Hematopoietic multipotent progenitor cell treated with erythropoietin and hydrocortisone succinate and interleukin-3 and kit ligand, for 17 days (in vitro differentiated cells): ENCODE measurements at places on chromosomes 2 and 18.

DNA sequence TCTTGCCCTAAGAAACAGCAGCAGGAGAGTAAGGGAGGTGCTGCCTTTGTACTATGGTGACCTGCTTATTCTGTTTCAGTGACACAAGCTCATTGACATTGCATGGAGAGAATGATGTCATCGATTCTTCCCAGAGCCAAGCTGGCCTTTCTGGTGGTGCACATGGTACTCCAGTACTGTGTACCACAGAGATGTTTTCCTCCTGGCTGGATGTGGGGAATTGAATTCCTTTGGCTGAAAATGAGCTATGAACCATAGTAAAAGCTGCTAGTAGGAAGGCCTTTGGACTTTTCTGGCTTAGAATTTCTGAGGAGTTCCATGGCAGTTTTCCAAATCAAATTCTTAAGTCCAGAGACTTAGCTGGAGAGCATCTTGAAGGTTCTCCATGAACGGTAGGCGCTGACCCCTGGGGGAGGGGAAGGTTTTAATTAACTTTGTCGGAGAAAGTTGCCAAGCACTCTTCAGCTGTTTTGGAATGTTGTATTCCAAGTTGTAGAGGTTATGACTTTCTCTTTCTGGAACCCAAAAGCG, 17.1 kb upstream of the B3GNT2 start:
- no peak for DNase-seq

GRCh38 chr2:177554365-177554764, 161.8 kb downstream of the AGPS start:
- peak; percentile 54 for DNase-seq

DNA sequence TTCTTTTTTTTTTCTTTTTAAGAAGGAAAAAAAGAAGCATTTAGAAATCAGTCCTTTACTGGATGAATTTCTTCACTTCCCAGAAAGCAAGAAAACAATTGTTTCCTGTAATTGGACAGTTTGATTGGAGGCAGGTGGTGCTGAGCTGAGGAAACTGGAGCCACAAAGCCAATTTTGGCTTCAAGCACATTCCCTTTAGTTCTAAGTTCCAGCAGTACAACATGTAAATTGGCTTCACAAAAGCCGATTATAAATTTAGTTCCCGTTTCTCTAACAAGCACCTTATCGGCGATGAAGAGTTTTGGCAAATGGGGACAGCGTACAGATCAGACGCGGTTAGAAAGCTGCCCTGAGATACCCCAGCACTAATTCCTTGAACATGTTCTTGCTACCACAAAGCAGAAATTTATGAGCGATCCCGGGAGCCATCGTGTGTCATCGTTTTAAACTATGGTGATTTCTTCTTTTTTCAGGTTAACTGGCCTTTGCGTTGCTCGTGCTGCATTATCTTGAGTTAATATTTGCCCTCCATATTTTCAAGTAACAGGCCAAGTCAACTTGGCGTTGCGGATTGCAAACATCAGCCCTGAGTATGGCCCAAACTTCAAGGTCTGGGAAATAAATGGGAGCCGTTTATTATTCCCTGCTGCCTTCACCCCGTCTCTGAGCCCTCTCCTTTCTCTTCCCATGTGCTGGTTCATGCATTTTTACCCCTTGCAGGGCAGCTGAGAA, 190.4 kb upstream of the ID2 start:
- DNase-seq = no peak

GRCh38 chr2:64291181-64291580, 147.0 kb upstream of the PELI1 start:
- DNase-seq = no peak

GRCh38 chr2:55949613-55950012, 26.0 kb upstream of the EFEMP1 start:
- no peak for DNase-seq

- no peak for DNase-seq
Measured at GRCh38 chr2:191515551-191515950, 162.4 kb upstream of the NABP1 start.

DNA sequence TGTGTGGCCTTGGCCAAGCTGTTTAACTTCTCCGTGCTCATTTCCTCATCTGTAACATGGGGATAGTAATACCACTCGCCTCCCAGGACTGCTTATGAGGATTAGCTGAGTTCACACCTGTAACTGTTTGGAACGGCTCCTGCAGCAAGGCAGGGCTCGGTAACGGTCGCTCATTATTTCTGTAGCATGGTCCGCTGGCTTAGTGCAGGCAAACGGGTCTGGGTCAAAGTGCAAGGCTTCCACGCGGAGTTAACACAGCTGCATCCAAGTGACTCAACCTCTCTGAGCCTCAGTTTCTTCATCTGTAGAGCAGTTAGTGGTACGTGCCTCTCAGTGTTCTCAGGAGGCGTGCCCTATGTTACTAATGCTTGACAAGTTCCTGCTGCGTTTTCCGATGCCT, 94.3 kb upstream of the YWHAQ start:
- no peak for DNase-seq

DNA sequence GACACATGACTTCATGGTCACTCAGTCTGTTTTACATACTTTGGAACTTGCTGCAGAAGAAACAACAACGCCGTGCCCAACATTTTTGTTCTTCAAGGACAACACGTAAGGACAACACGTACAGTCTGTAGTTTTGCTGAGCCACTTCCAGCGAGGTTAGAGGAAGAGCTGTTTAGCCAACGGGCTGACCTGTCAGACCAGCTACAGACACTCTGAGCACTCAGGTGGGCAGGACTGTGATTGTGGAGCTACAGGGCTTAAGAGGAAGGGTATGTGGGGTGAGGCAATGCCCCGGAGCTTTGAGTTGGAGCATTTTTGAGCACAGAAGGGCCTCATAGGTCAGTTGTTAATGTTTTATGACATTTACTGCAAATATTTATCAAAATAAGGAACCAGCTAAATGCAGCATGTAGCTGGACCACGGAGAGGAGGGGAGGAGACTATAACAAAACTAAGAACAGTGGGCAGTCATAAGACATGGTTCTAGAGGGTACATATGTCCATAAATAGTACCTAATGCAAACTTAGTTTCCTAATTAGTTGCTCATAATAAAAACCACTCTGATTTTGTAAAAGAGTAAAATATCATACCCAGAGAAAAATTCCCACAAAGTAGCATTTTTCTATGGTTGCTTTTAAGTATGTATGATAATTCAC, 26.3 kb upstream of the NPC1 start:
- DNase-seq = no peak

DNA sequence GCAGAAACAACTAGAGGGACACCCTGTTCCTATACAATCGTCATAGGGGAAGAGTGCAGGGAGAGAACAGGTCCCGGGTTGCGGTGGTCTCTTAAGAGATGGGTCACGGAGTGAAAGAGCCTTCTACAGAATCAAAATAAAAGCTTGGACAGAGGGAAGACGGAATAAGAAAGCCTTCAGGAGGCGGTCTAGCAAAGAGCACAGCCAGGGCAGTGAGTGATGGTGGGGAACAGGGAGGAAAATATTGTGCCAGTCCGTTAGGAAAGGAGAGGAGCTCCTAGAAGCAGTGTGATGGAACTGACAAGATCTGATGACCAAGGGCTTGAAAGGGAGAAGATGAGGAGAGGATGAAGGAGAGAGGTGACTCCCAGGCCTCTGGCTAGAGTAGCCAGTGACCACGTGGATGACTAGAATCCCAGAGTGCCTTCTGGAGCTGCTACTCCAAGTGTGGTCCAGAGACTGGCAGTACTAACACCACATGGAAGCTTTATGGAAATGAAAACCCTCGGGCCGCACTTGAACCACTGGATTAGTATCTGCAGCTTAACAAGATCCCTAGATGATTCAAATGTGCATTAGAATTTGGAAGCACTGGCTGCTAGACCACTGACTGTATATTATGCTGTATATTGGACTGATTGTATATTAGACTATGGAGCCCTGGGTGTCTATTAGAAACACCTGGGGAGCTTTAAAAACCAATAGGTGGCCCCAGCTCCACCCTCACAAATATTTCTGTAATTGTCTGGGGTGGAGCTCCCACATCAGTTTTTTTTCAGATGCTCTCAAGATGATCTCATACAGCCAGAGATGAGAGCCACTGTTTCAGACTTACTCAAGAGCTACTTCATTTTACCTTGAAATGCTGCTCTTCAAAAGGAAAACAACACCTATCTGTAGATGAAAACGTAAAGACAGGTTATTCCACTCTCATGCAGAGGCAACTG, 1.1 kb upstream of the EVA1A start:
- no peak for DNase-seq

GRCh38 chr18:38900031-38900430, 1334.4 kb upstream of the CELF4 start:
- no peak for DNase-seq

- DNase-seq = no peak
Measured at GRCh38 chr2:241255542-241256167, 59.8 kb downstream of the HDLBP start.

- DNase-seq = no peak
Measured at GRCh38 chr2:55992455-55992854, 68.9 kb upstream of the EFEMP1 start.
